Coronary artery (tissue), 2 donors: ENCODE measurements at places on chromosomes 6 and 20.

DNA sequence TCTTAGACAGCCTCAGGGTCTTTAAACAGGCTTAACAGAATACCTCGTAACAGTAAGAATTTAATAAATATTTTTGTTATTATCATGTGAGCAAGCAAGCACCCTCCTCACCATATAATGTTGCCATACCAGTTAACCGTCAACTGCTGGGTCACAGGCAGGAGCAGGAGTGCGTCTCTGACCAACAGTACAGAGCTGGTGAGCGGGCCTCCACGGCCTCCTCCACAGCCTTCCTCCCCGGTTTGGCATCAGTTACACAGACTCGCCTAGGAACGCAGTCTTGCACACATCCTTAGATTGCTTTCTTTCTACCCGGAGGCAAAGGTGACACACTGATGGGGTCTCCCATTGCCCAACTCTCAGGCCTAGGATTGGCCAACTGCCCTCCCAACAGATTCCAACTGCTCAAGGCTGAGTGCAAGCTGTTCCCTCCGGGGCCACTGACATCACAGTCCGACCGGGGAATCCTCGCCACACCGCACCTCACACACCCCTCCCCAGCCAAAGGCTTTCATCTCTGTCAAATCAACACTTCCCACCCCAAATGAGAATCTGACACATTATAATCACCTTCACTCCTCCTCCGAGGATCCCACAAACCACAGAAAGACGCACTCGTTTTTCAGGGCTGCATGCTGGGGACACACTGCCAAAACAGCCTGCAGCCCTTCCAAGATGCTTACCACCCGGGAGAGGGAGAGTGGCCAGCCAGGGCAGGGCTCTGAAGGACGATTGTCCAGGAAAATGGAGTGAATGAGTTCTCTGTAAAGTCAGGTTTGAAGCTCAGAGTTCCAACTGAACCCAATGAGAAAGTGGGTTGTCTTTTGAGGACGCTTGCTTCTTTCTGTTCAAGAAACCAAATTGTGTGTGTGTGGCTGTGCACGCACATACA is 63.2 kb downstream of the PDE10A start:
- no peak for DNase-seq

DNA sequence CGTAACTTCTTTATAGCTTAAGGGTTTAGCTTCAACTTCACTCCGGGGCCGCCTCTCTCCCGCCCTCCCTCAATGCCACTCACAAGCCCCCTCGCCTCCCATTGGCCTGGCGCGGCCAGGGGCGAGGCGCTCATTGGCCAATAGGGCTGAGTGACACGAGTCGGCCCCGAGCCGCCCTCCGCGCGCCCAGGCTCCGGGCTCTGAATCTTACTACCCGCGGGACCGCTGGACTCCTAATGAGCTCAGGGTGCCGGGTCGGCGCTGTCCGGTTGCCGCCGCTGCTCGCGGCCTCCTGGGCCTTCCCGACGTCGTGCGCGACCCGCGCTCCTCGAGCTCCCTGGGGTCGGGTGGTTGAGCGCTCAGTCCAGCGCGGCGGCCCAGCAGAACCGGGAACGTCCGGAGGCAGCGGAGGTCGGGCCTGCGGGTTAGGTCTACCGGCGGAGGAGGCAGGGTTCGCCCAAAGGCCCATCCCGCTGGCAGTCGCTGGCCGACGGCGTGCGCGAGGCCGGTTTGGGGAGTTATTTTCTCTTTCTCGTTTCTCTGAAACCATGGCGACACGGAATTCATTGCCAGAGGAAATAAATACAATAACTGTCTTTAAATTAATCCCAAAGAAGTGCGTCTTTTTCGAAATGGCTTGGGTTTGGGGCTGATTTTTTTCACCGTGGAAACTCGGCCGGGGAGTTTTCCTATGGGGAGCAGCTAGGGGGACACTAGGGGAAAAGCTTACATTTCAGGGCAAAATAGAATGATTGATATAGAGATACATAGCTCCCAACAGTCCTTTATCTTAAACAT is at the start of gene SIM1:
TSS of gene SIM1 (minus strand) at position 19 of the 798 bp plus-strand sequence. CDS start 1,453 bp downstream, outside the sequence.
- no peak for DNase-seq

GRCh38 chr20:39607141-39607540 is 645.0 kb downstream of the DHX35 start:
- DNase-seq: no peak

GRCh38 chr6:54353975-54354374 is 45.7 kb downstream of the TINAG start:
- DNase-seq: no peak

DNA sequence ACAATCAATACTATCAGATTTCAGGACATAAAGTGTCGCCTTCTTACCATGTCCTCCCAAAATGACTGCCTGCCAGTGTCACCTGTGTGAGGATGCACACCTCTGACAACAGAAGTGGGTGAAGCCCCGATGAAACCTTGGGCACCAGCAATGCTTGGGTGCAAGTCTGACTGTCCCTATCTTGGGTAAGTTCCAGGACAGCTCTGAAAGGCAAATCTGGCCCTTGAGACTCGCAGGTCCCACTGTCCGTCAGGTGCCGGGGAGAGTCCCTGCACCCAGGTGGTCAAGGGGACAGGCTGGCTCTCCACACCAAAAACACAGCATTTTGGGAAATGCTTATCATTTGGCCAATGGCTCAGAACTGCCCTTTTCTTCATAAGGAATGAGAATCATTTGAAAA is 43.3 kb downstream of the EZR start:
- DNase-seq: no peak
